Stimulated activated CD8-positive, alpha-beta memory T cell treated with anti-CD3 and anti-CD28 coated beads, Interleukin-2, amount 100 ng/mL, for 1 hour (primary cell): ENCODE measurements at places on chromosomes 4 and X.

- DNase-seq = no peak
These were observed 13.1 kb downstream of the DCHS2 start for GRCh38 chr4:154478547-154478946.

DNA sequence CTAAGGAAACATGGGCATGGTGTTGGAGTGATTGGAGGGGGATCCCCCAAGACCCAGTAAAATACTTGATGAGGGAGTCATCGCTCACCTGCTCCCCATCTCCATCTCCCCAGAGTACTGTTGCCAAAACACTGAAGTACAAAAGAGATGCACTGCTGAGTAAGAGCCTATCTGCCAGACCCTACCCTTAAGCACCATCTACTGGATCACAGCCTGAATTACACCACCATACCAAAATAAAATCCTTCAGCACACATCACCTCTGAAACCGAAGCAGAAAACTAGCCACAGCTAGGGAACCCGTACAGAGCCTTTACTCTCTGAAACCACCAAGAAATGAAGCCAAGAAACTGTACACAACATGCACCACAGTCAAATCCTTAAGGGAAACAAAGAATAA is 466.3 kb upstream of the ACTRT1 start:
- no peak for DNase-seq

DNA sequence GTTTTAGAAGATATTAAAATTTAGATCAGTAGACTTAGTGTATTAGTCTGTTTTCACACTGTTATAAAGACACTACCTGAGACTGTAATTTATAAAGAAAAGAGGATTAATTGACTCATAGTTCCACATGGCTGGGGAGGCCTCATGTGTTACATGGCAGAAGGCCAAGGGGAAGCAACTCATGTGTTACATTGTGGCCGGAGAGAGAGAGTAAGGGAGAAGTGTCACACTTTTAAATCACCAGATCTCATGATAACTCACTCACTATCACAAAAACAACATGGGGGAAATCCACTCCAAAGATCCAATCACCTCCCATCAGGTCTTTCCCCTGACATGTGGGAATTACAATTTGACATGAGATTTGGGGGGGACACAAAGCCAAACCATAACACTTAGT is 1159.7 kb upstream of the PCDH7 start:
- DNase-seq = no peak

DNA sequence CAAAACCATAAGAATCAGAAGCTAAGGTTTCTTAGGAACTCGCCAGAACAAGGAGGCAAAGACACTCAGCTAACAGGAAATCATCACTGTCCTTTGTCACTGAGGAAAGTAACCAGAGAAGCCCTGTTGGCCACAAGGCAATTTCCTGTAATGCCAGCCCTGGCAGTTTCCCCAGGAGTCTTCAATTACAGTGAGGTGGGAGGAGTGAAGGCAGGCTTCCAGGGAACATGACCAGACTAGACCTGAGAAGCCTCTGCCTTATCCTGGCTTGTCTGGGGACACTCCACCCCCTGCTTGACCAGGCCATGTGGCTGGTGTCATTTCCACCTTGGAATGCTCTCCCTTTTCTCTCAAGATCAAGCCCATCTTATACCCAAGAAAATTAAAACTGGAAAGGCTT is 125.3 kb downstream of the COL4A6 start:
- DNase-seq = no peak

DNA sequence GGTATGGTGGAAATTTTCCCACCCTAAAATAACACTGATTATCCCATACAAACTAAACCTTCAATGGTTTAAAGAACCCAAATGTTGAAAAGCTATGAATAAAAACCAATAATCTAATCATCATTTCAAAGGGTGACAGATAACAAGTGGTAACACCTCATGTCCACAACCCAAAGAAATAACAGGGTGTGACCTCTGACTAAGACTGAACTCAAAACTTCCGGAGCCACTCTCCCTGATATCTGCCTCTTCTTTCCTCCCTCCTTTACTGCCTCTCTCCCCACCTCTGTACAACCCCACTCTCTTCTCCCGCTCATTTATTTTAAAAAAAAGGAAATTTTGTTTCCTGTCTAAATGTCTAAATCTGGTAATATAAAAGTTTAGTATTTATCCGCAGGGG is 11.5 kb downstream of the FBXW7 start:
- no peak for DNase-seq

DNA sequence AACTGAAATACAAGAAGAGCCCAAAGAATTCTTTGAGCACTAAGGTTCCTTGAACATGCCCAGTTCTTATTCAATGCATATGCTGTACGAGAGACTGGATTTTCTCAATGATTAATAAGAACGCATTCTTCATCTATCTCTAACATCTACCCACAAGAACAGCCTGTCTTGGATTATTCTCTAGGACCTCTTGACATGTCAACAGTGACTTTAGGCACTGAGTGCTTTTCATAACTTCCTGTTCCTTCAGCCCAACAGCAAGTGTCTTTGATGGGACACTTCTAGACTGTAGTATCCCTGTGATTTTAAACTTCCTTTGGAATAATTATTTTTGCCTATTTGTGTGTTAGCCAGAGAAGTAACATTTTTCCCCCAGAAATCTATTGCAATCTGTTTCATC is 69.3 kb downstream of the OPHN1 start:
- DNase-seq = no peak

GRCh38 chr4:8589336-8589735 is 3.2 kb upstream of the CPZ start:
- no peak for DNase-seq

GRCh38 chr4:48891028-48891619 is 15.4 kb downstream of the OCIAD2 start:
- no peak for DNase-seq

GRCh38 chr4:123300222-123301039 is 96.2 kb upstream of the SPRY1 start:
- no peak for DNase-seq

DNA sequence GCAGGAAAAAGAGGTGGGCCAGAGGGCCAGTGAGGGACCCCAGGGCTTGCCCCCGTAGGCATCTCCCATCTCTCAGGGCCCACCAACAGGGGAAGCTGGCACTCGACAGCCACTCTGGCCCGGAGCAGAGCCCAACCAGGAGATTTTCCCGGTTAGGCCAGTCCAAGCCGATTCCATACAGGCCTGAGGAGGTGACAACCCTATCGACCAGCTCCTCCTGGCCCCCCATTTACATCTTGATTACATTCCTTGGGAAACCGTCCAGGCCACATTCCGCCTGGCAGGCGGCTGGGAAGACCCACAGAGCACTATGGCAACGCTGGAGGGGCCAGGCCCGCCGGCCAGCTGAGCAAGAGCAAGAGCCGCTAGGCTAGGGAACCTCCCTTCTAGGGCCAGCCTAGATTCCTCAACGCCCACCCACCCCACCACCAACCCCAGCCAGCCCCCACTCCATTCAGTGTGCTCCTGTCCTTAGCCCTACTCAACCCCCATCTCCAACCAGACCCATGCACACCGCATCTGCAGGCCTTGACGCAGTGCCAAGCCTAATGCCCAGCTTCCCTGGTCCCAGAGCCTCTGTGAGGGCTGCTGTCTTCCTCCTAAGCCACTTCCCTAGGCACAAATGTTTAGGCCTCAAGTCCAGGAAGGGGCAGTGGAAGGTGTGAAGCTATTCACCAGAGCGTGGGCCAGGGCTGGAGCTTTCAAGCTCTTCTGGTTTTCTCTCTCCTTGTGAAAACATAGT is 161.2 kb downstream of the EFNB1 start:
- no peak for DNase-seq

DNA sequence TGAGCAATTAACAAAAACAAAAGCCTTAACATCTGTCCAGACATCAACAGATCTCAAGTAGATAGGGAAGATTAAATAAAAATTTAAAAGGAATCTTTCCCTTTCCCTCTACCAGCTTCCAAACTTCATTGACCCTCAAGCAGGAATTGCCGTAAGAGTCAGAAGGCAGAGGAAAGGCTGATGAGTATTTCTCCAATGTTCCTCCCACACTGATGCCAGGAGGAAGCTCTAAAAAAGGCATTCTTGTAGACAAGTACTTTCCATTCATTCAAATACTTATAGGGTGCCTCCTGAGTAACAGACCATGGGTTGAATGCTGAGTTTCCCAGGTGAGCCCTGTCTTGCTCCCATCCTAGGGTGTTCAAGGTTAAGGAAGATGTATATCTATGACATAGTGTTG is 151.6 kb upstream of the GPC4 start:
- no peak for DNase-seq

- no peak for DNase-seq
These were observed 368.7 kb upstream of the FTHL17 start for GRCh38 chrX:31440546-31440945.

DNA sequence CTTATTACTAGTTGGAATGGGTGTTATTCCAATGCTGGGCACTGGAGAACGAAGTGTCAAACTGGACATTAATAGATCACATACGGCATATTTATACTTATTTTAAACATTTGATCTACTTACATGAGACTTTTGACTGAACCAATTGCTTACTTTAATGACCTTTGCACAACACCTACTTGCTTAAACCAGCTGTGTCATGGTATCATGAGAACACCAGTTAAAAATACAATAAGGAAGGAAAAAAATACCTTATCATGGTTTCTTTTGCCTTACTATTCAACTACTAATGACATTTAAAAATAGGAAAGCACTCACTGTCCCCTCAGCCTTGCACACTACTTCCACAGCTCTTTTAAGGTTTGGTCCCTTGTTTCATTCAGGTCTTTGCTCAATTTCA is 146.9 kb downstream of the FAM13A start:
- DNase-seq = no peak

GRCh38 chr4:74056858-74057562 is 18.5 kb upstream of the CXCL3 start:
- no peak for DNase-seq

DNA sequence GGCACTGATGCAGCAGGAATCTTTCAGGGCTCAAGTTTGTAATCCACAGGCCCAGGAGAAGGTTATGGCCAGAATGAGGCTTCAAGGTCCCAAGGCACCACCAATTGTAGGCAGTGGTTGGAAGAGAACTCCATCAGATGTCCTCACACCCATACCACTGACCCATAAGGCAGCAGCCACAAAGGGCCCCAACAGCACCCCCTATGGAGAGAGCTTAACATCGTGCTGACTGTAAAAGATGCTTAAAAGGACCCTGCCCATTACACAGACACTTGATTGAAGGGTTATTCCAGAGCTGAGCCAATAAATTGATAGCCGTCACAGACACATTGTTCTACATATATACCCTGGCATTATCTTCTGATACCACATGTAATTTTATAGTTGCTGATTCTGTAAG is 113.7 kb downstream of the SOWAHB start:
- no peak for DNase-seq

DNA sequence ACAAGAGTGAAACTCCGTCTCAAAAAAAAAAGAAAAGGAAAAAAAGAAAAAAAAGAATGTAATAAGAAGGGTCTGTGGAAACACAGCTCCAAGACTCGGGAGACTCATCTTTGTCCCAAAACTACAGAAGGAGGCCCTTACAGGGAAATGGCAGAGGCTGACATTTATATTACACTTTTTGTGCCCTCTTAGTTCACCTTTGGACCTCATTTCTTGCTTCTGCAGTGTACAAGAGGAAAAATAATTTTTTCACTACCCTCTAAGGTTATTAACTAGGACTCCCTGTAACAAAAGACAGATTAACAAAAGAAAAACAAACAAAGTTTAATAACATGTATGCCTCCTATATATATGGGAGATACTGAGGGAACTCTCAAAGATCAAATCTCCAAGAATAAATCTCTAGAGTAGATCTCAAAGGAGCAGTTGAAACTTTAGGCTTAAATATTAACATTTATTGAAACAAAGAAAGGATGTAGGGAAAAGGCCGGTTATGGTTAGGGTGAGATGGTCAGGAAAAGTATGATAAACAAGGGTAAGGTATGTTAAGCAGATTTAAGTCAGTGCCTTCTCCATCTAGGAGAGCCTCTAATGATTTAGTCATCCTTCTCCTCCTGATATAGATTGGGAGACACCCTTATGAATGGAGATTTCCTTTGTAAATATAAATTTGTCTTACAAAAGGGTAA is 121.3 kb upstream of the JADE1 start:
- DNase-seq = no peak

DNA sequence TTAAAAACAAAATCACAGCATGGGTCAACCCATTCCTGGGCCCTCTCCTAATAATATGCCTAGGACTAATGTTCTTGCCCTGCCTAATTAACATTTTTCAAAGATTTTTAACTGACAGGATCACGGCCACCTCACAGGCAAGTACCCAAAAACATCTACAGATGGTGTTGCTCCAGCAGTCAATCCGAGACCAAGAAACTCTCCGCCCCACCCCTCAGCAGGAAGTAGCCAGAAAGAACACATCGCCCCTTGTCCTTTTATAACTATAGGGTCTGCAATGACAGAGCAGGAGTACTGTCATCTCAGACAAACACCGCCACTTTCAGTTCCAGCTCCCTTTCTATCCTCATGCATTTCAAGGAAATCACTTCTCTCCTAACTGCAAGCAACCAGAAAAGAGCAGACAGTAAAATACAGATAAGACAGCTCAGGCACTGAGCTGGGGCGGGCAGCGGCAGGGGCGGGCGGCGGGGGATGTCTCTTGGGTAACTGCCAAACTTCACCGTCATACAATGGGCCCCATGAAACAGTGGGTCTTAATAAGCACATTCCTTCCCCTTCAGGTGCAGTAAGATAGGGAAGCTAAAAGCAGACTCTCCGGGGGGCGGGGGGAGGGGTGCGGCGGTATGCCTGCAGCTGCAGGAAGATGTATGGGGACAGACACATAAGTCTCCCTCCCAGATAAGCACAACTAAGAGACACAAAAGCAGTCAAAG is 67.4 kb downstream of the ZNF182 start:
- DNase-seq = no peak

- no peak for DNase-seq
These were observed 9.6 kb downstream of the AMER1 start for GRCh38 chrX:64195862-64196261.

DNA sequence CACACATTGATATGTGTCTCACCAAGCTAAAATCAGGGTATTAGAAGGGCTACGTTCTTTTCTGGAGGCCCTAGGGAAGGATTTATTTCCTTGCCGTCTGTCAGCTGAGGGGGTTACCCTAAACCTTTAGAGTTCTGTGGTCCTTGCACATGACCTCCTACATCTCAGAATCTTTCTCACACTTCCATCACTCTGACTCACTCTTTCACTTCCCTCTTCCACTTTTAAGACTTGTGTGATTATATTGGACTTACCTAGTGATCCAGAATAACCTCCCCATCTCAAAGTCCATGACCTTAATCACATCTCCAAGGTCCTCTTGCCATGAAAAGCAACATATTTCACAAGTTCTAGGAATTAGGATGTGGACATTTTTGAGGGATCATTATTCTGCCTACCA is 53.6 kb upstream of the FUNDC1 start:
- no peak for DNase-seq

- no peak for DNase-seq
These were observed 42.6 kb downstream of the GABRG1 start for GRCh38 chr4:46081248-46081647.
